Mesenchymal stem cell (in vitro differentiated cells and primary cell): ENCODE measurements at places on chromosomes 2 and 18.

DNA sequence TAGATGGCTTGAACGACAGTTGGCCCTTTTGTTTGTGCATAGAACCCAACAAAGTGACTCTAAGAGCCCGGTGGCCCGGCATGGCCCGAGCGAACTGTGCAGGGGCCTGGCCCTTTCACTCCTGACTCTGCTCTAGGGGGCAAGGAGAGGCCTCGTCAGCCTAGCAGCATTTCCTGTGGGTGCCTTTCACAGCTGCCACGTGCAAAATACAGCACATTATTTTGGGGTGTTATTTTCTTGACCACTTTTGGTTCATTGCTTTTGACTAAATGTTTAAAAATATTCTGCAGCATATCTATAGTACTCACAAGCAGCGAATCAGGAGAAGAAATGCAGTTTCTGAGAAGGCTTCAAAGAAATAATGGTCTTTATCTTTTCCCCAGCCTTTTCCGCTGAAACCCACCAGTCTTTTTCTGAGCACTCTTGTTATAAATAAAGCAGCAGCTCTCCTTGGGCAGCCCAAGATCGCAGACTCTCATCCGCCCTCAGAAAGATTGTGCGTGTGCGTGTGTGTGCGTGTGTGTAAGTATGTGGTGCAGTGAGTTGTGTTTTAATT lies 31.3 kb downstream of the DGKD start:
- no peaks in the 10 kb centered on the region for H3K36me3 ChIP-seq
- peak; percentile 18 for DNase-seq
- no peak overlapping the region for H3K27ac ChIP-seq
- no peak overlapping the region for H3K4me3 ChIP-seq

GRCh38 chr18:48533340-48534070 lies 5.3 kb upstream of the CTIF start:
- H3K36me3 ChIP-seq: no peaks in the 10 kb centered on the region
- no peak overlapping the region for H3K27ac ChIP-seq
- peaks cover 20% of the 10 kb centered on the region for H3K4me1 ChIP-seq
- no peak for DNase-seq
- no peaks in the 10 kb centered on the region for H3K27me3 ChIP-seq

GRCh38 chr18:29644276-29644675 lies 1398.3 kb downstream of the DSC3 start:
- no peaks in the 10 kb centered on the region for H3K4me1 ChIP-seq
- peak; percentile 32 for DNase-seq
- H3K36me3 ChIP-seq: no peaks in the 10 kb centered on the region
- no peak overlapping the region for H3K4me3 ChIP-seq
- no peaks in the 10 kb centered on the region for H3K27me3 ChIP-seq

GRCh38 chr2:86747711-86748639 lies 27.9 kb downstream of the RMND5A start:
- peaks cover 2% of the 10 kb centered on the region for H3K36me3 ChIP-seq
- no peaks in the 10 kb centered on the region for H3K4me1 ChIP-seq
- no peaks in the 10 kb centered on the region for H3K27me3 ChIP-seq
- no peak overlapping the region for H3K27ac ChIP-seq

GRCh38 chr2:144213797-144214196 lies 306.1 kb downstream of the ZEB2 start:
- no peaks in the 10 kb centered on the region for H3K27me3 ChIP-seq
- H3K27ac ChIP-seq: no peak overlapping the region
- no peaks in the 10 kb centered on the region for H3K36me3 ChIP-seq
- no peak for DNase-seq
- no peak overlapping the region for H3K4me3 ChIP-seq

- no peak for DNase-seq
- H3K27me3 ChIP-seq: no peaks in the 10 kb centered on the region
Observed at GRCh38 chr2:46988733-46989481, 73.3 kb upstream of the MCFD2 start.

- no peak overlapping the region for H3K27ac ChIP-seq
- H3K27me3 ChIP-seq: no peaks in the 10 kb centered on the region
- H3K4me3 ChIP-seq: no peak overlapping the region
- H3K36me3 ChIP-seq: no peaks in the 10 kb centered on the region
- H3K4me1 ChIP-seq: peaks cover 14% of the 10 kb centered on the region
- DNase-seq: no peak
Observed at GRCh38 chr2:45241061-45241561, 231.9 kb upstream of the SIX2 start.

- no peaks in the 10 kb centered on the region for H3K27me3 ChIP-seq
- H3K36me3 ChIP-seq: no peaks in the 10 kb centered on the region
- no peak for DNase-seq
- H3K27ac ChIP-seq: no peak overlapping the region
Observed at GRCh38 chr18:34525244-34525643, 184.9 kb upstream of the DTNA start.
